SK-N-DZ (cell line): ENCODE measurements at places on chromosomes 5 and 9.

GRCh38 chr5:150766251-150766650 lies 7.4 kb upstream of the DCTN4 start:
- no peak for DNase-seq

GRCh38 chr5:112228667-112229066 lies 190.4 kb downstream of the EPB41L4A start:
- no peak for DNase-seq

- no peak for DNase-seq
Observed at GRCh38 chr5:96714951-96715451, 52.8 kb downstream of the CAST start.

DNA sequence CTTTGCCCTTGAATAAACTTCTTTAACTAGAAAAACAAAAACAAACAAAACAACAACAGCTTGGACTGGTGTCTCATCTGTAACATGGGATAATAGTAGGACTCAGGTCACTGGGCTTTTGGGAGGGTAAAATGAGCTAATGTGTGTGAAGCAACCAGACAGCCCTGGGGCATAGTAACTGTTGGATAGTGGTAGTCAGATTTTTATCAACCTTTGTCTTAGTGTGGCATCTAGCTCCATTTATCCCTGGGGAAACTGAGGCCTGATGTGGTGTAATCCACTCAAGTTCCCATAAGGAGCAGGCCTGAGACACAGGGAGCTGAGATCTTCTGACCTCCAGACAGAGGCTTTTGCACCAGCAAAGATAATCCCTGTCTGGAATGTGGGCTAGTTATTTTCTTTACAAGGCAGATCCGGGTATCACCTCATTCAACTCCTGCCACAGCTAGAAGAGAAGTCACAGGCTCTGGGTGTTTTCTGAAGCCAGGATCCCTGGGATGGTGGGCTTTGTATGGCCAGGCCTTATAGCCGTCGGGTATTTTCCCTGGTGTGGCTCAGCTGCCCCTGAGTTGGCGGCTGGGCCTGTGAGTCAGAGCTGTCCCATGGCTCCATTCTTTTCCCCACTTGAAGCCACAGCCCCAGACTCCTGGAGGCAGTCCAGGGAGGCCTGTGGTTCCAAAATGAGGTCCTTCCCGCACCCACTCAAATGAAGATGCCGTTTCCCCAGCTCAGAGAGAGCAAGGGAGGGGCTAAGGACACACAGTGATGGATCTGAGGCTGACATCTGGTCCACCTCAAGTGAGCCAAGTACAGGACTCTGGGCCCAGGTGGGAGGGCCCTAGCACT lies 26.1 kb upstream of the CSF1R start:
- DNase-seq = no peak

- no peak for DNase-seq
Observed at GRCh38 chr5:156019571-156020180, 307.3 kb upstream of the SGCD start.

DNA sequence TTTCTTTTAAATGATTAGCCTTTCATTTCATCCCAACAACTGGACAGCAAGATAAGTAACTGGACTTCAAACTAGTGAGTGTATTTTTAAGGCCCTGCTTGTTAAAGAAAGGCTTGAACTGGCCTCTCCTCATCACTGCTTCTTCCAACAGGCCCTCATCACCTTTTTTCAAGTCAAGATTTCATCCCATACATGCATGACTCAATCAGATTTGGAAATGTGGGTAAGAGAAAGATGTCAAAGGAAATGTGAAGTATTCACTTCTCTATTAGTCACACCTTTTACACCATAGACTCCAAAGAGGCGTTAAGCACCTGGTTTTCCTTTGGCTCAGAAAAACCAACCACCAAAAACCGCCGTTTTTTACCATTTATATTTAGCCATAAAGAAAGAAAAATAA lies 4.9 kb downstream of the NR4A3 start:
- DNase-seq = no peak

DNA sequence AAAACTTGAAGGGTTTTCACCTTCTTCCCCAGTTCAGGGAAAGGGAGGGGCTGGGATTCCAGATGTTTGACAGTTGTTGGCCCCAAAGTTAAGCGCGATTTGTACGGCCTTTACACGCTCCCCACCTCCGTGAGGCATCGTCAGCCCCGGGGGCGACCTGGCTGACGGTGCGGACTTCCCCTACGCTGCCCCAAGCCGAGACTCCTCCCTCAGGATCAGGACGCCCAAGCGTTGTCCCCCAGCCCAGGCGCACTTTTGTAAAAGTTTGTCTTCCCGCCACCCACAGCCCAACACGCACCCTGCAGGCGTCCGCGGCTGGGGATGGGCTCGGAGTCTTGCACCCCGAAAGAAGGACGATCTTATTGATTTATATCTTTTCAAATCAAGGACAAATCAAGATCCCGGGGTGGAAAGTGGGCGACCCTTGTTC lies 713 bp downstream of the MOB3B start:
- no peak for DNase-seq

- no peak for DNase-seq
Observed at GRCh38 chr5:59565551-59565950, 328.0 kb downstream of the PDE4D start.

- no peak for DNase-seq
Observed at GRCh38 chr5:88502179-88503040, 233.8 kb upstream of the TMEM161B start.

DNA sequence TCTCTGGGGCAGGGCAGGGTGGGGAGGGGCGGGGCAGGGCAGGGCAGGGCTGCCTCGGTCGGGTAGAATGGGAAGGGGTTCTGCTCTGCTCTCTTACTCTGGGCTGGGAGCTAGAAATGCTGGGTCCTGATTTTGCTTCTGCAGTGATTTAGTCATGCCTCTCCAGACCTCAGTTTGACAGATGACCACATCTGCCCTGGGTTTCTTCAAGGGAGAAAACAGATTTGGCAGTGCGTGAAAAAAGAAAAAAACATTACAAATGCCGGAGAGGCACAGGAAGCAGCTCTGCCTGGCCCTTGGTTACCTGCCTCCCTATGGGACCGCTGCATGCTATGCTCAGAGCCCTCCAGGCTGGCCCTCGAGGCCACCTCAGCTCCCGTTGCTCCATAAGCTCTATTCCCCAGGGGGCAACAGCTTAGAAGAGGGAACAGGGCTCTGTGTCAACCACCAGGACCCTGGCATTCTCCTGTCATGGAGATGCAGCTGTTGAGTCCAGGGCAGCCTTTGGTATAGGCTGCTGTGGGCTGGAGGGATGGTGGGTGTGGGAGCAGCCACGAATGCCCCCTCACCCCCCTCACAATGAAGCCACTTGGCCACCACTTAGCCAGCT lies 53.2 kb upstream of the UBTD2 start:
- DNase-seq = no peak

- no peak for DNase-seq
Observed at GRCh38 chr5:168227001-168227400, 64.4 kb upstream of the WWC1 start.

- DNase-seq = no peak
Observed at GRCh38 chr5:132085686-132086085, 12.1 kb downstream of the CSF2 start.

DNA sequence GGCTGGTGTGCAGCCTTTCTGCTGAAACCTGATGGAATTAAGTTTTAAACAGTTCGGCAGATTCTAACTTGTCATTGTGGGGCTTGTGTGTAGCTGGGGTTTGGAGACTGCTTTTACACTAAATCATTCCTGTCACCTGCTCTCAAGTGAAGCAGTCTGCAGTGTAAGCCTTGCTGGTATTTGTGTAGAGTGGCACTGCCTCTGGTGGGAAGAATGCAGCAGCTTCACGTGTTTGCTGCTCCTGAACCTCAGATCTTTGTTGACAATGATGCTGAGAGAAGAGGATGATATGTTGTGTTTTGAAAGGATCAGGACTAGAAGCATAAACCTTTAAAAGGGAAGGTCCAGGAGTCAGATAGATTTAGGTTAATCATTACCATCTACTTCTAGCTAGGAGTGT lies 88.1 kb downstream of the KDM4C start:
- peak; percentile 8 for DNase-seq

DNA sequence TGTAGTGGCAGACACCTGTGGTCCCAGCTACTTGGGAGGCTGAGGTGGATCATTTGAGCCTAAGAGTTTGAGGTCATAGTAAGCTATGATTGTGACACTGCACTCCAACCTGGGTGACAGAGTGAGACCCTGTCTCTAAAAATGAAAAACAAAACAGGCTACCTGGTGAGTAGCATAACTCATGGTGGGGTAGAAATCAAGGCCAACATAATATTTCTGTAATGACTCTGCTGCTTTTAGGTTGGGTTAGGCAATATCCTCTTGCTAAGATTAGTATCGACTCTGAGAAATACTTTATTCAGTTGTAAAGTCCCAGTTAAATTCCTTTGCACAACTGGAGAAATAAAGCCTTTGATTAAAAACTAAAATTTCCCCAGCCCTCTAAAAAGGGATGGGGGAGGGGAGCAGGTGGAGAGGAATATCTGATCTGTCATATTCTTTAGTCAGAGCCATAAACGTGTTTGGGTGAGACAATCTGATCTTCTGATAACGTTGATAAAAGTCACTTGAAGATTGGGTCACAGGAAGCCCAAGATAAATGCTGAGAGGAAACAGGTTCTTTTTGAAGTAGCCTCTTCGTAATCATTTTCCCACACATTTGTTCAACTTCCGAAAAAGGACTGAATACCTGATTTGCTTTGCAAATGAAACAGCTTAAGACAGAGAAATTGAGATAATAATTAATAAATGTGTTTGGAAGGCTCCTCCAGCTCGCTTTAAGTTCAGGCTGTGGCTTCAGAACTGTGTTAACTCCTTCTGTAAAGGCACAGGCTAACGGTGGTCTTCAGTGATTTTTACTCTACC lies 14.9 kb downstream of the IL4 start:
- no peak for DNase-seq

DNA sequence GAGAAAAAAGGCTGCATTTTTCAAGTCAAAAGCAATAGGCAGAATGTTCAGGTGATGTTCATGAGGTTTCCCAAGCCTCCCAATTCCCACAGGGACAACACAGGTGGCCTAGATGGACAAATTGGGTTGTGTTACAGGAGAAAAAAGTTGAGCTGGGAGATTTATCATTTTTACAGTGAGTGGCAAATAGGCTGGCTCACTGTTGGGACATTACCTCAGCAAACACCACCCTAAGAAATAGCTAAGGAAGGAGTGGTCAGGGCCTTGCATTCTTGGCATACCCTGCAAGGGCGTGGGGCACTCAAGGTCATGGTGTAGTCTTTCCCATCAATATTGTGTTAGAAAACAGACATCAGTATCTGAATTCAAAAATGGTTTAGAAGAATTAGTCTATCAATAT lies 23.3 kb upstream of the CPLANE1 start:
- no peak for DNase-seq

DNA sequence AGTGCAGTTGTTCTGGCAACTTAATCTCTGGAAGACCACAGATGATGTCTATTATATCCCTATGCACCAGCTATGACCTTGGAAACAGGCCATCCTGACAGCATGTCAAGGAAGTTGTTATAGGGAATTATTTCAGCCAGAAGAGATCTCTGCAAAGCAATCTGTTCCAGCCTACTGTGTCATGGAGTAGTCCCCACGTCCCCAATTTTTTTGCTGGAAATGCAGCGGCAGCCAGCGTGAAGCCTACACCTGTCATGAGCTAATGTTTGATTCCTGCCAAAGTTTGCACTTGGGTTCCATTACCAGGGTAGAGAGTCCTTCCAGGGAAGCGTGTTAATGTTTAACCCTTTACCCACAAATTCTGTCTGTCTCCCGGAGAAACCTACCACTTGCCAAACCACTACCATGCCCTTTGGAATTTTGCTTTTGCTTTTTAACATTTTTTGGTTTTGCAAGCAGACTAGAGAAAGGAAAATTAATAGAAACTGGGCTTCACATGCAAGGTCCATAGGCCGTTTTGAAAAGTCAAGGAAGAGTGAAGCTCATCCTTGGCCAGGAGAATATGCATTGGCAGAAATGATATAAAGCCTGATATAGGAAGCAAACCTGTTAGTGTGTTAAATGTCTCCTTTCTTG lies 174.9 kb upstream of the SPRY4 start:
- DNase-seq = no peak

- DNase-seq = peak; percentile 46
Observed at GRCh38 chr5:56900858-56901578, 8.4 kb upstream of the SETD9 start.

DNA sequence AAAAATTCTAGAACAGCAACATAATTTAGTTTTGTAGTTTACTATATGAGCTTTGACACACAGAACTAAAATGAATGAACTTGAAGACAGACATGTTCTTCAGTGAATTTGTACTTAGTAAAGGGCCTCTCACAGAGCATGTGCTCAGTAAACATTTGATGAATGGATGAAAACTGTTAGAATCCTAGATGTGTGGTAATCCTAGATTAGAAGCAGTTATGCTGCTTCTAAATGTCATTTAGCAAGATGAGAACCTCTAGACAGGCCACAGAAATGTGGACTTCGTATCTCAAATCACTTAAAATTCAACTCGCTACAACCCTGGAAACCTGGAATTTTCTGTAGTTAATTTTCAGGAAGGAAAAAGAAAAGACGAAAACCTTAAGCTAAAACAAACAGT lies 8.5 kb downstream of the GOLPH3 start:
- no peak for DNase-seq

GRCh38 chr5:16809395-16810207 lies 126.5 kb downstream of the MYO10 start:
- DNase-seq = no peak

DNA sequence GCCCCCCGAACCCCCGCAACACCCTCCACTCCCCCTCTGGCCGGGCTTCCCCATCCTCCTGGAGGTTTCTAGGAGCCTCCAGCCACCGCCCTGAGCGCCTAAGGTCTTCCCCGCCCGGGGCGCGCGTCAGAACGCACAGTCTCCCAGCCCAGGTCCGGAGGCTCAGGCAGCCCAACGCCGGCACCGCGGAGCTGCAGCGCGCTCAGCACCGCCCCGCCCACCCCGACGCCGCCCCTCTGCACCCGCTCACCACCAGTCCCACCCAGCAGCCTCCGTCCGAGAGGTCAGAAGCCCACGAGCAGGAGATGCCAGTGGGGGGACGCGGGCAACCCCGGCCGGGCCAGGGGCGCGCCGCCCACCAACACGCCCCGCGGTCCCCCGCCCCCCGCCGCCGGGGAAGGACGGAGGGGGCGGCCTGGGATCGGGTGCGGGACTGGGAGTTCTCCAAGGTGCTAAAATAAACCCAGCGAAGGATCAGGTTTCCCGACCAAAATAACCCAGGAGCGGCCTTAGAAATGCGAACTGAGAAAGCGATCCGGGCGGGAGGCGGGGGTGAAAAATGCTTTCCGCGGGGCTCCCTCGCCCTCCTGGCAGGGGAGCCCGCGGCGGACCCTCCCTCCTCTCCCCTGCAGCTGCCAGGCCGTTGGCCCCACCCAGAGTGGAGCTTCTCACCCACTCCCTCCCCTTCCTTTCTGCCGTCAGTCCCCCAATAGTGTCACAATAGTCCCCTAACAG lies 6.5 kb upstream of the FAM78A start:
- DNase-seq = no peak

DNA sequence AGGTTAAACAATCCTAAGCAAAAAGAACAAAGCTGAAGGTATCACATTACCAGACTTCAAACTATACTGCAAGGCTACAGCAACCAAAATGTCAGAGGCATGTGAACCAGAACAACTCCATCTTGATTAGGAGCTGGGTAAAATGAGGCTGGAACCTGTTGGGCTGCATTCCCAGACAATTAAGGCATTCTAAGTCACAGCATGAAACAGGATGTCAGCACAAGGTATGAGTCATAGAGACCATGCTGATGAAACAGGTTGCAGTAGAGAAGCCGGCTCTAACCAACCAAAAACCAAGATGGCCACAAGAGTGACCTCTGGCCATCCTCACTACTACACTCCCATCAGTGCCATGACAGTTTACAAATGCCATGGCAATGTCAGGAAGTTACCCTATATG lies 252.0 kb downstream of the RASEF start:
- no peak for DNase-seq
